ENCODE measurements at places on chromosomes 5 and 9.

- DNase-seq = no peak
These were observed 9.3 kb downstream of the KIAA1191 start for GRCh38 chr5:176352116-176352878.

DNA sequence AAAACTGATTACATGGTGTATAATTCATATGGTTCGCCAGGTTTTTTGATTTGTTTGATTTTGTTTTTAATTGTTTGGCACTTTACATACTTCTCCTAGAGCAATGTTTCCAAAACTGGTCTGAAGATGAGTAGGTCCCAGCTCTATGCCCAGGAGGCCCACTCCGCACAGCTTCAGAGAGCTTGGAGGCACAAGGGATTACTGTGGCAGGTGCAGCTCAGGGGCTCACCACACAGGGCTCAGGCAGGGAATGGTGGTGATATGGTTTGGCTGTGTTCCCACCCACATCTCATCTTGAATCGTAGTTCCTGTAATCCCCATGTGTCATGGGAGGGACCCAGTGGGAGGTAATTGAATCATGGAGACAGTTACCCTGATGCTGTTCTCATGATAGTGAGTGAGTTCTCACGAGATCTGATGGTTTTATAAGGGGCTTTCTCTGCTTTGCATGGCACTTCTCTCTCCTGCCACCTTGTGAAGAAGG is 296.6 kb downstream of the MED10 start:
- no peak for DNase-seq

GRCh38 chr9:6639622-6640021 is 5.9 kb downstream of the GLDC start:
- no peak for DNase-seq

DNA sequence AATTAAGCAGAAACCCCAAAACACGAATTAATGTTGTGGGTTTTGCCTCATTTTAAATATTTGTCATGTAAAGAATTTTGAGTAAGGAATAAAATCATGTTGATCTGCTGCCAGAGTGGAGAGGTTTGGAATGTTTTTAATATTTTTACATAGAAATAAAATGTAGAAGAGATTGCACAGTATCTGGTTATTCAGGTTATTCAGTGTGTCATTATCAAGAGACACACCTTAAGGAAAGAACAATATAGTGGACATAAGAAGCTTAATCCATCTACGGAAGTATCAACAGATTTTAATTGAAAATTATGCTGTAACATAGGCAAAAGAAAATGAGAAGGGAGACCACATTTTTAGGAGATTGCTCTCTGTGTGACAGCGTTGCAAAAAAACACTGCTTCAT is 410.4 kb downstream of the MED10 start:
- no peak for DNase-seq

DNA sequence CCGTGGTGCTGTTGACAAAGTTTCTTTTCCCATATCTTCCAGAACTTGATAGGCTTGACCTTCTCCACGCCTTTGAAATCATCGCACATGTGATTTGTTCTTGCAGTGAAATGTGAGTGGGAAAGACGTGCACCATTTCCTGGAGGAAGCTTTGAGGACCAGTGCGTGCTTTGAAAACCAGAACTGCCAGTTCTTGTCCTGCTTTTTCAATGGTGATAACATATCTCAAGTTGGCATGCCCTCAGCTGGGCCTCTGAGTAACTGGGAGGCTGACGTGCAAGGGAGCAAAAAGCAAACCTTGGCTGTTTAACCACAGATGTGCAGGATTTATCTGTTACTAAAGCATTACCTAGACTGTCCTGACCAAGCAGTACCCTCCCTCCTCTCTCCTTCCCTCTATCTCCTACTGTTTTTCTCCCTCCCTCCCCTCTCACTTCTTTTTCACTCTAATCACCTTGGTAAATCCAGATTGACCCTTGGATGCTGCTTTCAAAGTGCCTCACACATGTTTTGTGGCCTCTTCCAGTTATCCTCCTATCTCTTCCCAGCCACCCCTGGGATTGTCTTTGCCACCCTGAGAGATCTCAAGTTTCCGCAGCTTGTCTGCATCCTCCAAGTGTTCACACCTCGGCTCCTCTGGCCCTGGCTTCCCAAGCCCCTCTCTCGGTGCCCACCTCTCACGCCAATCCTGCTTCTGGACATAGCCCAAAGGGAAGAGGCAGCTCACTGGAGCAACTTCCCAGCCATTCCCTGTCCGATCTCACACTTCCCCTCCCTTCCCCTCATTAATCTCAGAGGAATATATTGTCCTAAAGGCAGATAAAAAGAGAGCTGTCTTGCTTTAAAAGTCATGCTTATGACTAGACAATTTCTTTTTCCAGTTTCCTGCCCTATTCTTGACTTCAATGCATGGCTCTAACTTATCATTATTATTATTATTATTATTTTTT is 198.3 kb downstream of the ERCC6L2 start:
- DNase-seq = no peak

- DNase-seq = no peak
These were observed 6.6 kb downstream of the SLC2A6 start for GRCh38 chr9:133472277-133472645.

DNA sequence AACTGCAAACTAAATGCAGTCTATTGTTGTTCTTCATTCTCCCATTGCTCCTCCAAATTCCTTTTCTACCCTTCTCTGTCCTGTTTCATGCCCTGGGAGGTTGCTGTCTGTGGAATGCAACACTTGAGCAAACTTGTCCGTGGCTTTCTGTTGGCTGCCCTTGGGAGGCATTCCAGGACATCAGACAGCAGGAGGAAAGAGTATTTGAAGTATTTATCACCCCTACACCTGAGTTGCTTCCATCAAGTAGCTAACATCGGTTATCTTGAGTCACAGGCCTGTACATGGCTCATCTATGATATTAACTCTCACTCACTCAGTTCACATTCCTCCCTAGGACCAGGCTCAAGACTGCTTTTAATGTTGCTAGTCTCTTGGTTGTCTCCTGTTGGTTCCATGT is 803.4 kb upstream of the CDH6 start:
- no peak for DNase-seq

DNA sequence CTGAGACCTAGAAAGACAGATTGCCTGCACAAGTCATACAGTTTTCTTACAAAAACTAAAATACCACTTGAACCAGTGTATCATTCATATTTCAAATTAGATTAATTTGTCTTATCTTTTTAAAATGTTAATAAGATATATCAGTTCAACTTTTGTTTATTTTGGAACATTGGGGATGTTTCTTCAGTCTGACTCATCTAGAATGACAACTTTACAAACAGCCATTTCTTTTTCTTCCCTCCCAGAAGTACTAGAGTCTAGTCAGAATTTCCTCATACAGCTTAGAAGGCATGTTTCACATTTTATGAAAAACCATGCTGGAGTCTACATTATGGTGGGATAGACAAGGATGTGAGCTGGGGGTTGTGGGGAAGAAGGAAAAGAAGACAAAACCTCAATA is 262.5 kb downstream of the NFIB start:
- no peak for DNase-seq

DNA sequence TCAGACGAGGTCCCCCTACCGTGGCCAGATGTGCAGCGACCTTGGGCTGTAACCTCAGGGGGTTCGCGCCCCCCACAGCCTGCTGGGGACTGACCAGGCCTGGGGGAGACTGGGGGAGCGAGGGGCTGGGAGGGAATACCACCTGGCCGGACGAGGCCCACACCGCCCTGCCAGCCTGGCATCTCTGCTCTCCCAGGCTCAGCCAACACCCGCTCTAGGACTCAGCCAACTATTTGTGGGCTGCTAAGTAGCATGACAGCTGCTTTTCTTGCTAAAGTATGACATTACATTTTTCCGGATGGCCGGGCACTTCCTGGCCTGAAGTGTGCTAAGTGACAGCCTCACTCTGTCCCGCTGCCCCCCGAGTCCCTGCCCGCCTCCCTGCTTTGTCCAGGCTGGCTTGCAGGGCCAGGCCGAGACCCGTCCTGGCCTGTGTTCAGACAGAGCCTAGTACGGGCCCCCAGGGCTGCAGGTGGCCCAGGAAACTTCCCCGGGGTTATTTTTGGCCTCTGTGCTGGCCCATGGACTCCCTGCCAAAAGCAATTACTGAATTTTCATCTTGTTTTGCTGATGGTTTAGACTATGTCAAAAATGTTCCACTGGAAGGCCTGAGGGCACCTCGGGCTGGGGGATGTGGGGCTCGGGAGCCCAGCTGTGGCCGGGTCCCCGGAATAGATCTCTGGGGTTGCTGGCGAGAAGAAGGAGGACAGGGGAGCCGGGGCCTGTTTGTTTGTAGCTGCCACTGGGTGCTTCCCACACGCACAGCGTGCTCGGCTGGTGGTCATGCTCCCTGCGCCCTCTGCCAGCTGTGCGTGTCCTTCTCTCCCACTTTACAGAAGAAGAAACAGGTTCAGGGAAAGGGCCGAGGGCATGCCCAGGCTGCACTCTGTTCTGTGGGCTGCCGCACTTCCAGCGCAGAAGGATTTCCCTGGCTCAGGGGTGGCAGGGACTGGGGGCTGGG is 13.4 kb upstream of the SLC2A6 start:
- no peak for DNase-seq

GRCh38 chr5:179612577-179613459 is 10.7 kb downstream of the HNRNPH1 start:
- DNase-seq = no peak

GRCh38 chr5:73100109-73100508 is 20.3 kb upstream of the TMEM171 start:
- DNase-seq = no peak

DNA sequence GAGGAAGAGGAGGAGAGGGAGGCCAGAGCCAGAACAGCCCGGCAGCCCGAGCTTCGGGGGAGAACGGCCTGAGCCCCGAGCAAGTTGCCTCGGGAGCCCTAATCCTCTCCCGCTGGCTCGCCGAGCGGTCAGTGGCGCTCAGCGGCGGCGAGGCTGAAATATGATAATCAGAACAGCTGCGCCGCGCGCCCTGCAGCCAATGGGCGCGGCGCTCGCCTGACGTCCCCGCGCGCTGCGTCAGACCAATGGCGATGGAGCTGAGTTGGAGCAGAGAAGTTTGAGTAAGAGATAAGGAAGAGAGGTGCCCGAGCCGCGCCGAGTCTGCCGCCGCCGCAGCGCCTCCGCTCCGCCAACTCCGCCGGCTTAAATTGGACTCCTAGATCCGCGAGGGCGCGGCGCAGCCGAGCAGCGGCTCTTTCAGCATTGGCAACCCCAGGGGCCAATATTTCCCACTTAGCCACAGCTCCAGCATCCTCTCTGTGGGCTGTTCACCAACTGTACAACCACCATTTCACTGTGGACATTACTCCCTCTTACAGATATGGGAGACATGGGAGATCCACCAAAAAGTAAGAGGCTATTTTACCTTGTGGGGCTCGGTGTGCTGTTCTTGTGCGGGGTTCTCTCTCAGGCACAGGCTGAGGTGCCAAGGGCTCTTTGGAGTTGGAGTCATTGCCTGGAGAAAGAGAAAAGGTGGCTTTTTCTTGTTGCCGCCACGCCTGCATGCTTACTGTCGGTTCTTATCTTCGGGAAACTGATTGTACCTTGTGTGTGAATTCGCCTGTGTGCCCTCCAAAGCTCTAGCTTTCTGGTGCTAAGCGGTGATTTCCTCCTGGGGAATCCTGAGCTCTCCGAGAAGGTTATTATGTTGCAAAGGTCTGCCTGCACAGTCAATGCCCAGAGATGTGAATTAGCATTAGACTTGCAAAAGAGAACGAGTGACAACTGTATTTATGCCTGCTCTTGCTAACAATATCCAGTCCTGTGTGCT is at the start of gene ISL1:
Gene ISL1, plus strand, starts transcription at position 318 of the 991 bp plus-strand sequence. Its CDS starts 224 bp downstream, at position 542.
- peak; percentile 91 for DNase-seq

GRCh38 chr9:129569502-129570449 is 51.1 kb downstream of the C9orf50 start:
- DNase-seq = peak; percentile 38

DNA sequence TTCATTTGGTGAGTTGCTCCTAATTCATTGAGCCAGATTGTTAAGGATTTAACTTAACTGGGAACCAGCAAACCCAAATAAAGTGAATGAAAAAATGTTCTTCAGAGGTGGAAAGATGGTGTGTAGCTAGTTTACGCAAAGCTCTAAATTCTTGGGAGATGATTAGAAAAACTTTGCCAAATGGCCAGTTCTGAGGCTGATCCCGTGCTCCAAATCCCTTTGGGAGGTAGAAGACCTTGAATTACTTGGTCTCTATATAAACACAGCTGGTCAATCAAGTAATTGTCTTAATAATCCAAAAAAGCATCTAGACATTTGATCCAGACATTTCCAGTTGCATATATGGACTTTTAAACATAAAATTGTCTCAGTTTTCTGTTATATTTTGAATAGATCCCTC is 11.4 kb downstream of the ACTL7B start:
- no peak for DNase-seq

GRCh38 chr5:35182486-35182885 is 47.8 kb downstream of the PRLR start:
- no peak for DNase-seq

- no peak for DNase-seq
These were observed 169.0 kb downstream of the FBXL17 start for GRCh38 chr5:108212775-108213346.

DNA sequence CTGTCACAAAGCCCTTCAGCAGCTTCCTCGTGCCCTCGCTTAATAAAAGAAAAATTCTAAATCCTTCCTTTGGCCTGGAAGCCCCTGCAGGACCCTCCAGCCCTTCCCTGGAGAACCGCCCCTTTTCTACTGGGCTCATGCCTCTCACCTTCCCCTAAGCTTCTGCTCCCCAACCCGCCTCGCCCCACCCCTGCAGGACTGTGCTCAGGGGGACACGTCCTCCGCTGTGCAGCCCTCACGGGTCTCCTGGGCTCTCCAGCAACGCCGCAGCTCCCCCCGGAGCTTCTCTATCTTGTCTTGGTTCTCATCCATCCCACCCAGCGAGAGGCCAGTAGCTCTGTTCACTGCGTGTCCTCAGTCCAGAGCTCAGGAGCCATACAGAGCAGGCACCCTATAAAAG is 65.6 kb upstream of the SARDH start:
- DNase-seq = no peak

GRCh38 chr9:8558176-8558575 is 758.6 kb upstream of the DMAC1 start:
- DNase-seq = no peak

- no peak for DNase-seq
These were observed 153.3 kb downstream of the YIPF5 start for GRCh38 chr5:144017119-144017518.

DNA sequence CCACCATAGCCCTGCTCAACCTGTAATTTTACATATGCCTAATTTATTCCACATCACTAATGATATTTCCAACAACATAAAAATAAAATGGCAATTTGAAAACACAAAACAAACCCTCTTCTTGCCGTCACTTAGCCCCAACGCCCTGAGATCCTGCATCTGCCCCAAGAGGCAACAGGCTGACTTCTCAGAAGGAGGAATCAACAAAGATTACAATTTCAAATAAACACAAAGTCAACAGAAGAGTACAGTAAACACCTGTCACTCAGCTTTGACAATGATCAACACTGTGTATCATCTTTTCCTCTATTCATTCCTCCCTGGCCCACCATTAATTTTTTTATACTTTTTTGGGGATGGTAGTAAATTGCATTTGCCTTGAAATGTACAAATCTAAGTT is 19.8 kb downstream of the EPB41L4B start:
- no peak for DNase-seq

DNA sequence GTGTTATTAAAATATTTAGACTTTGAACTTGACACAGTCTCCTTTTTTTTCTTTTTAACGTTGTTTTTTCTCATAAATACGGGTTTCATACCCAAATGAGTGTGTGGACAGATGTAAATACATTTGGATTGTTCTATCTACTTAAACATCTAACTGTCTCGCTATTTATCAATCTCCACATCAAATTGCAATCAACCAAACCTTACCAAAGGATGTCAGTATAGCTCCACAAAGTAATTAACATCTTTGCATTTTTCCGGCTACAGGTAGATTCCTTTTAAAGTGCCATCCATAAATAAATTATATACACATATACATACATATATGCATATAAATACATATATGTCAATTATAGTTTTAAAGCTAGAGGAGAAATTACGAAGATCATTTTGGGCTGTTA is 705 bp upstream of the CDH10 start:
- no peak for DNase-seq
